ENCODE measurements at places on chromosomes 13 and 19.

- H3K27ac ChIP-seq = peak overlapping the region; percentile 84
- H3K4me1 ChIP-seq = peaks cover 18% of the 10 kb centered on the region
- H3K36me3 ChIP-seq = no peaks in the 10 kb centered on the region
- H3K4me3 ChIP-seq = no peak overlapping the region
These were observed 19.0 kb upstream of the POP4 start for GRCh38 chr19:29587059-29587458.

DNA sequence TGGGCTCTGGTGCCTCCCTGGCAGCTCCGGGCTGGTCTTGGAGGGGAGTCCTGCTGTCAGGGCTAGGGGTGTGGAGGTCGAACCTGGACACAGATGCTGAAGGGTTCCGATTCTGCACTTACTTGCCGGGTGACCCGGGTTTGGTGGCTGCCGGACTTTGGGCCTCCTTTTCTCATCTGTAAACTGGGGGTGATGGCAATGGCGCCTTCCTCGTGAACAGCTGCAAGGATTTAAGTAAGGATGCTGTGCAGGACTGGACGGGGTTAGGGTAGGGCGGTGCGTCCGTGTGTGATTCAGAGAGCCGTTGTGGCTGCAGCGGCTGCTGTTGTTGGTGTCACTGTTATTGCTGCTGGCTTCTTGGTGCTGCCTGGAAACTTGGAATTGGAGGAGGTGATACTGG lies 2.4 kb downstream of the HPN start:
- no peak for DNase-seq
- peak overlapping the region; percentile 44 for H3K27ac ChIP-seq
- H3K4me3 ChIP-seq = peak overlapping the region; percentile 35
- H3K36me3 ChIP-seq = peaks cover 15% of the 10 kb centered on the region
- H3K4me1 ChIP-seq = peaks cover 27% of the 10 kb centered on the region

- H3K4me3 ChIP-seq = no peak overlapping the region
- H3K4me1 ChIP-seq = no peaks in the 10 kb centered on the region
- peaks cover 55% of the 10 kb centered on the region for H3K27me3 ChIP-seq
- no peak overlapping the region for H3K27ac ChIP-seq
- no peak for DNase-seq
These were observed 14.5 kb downstream of the ARHGEF7 start for GRCh38 chr13:111129465-111130115.

- peak; percentile 56 for DNase-seq
- no peak overlapping the region for H3K27ac ChIP-seq
- no peak overlapping the region for H3K4me3 ChIP-seq
- H3K36me3 ChIP-seq = peaks cover 2% of the 10 kb centered on the region
These were observed 15.1 kb upstream of the CEACAM4 start for GRCh38 chr19:41641879-41642485.

DNA sequence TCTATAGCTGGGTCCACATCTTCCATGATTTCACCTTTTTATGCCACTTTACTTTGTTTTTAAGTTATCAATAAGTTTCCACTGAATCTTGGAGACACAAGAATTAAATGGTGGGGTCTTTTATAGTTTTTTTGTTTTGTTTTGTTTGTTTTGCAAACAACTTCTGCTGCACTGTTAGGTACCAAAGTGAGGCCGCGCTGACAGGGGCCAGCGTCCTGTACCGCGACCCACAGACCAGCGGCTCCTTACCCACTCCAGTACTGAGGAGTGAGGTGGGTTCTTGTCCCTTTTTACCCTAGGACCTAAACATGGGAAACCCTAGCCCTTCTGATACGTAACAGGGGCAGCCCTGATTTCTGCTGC lies 75.8 kb upstream of the MCF2L start:
- no peaks in the 10 kb centered on the region for H3K36me3 ChIP-seq
- peaks cover 36% of the 10 kb centered on the region for H3K27me3 ChIP-seq
- H3K4me3 ChIP-seq = no peak overlapping the region
- peaks cover 6% of the 10 kb centered on the region for H3K4me1 ChIP-seq
- H3K27ac ChIP-seq = no peak overlapping the region

DNA sequence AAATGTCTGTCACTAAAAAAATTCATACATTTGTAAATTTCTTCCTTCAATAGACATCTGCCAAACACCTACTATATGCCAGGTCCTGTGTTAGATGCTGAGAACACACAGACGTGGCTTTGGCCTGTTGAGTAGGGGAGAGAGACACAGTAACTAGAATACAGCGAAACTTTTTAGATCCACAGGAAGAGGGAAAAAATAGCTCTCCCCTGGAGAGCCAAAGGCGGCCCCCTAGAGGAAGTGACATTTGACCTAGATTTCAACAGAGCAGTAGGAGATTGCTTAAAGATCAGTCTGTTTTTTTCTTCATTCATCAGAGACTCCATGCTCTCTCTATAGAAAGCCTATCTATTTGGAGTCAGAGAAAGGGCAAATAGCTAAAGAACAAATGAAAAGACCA lies 11.3 kb downstream of the LCP1 start:
- peaks cover 97% of the 10 kb centered on the region for H3K4me1 ChIP-seq
- H3K27me3 ChIP-seq = no peaks in the 10 kb centered on the region
- DNase-seq = no peak
- peaks cover 50% of the 10 kb centered on the region for H3K36me3 ChIP-seq
- H3K27ac ChIP-seq = peak overlapping the region; percentile 97

- no peak overlapping the region for H3K27ac ChIP-seq
- no peak for DNase-seq
- H3K4me3 ChIP-seq = peak overlapping the region; percentile 30
- H3K36me3 ChIP-seq = peaks cover 3% of the 10 kb centered on the region
- peaks cover 46% of the 10 kb centered on the region for H3K27me3 ChIP-seq
- H3K4me1 ChIP-seq = peaks cover 26% of the 10 kb centered on the region
These were observed 16.9 kb downstream of the GADD45B start for GRCh38 chr19:2492870-2493269.

GRCh38 chr13:44088991-44089413 lies 209.3 kb downstream of the LACC1 start:
- DNase-seq = no peak
- H3K4me1 ChIP-seq = no peaks in the 10 kb centered on the region
- H3K27ac ChIP-seq = no peak overlapping the region
- no peak overlapping the region for H3K4me3 ChIP-seq

DNA sequence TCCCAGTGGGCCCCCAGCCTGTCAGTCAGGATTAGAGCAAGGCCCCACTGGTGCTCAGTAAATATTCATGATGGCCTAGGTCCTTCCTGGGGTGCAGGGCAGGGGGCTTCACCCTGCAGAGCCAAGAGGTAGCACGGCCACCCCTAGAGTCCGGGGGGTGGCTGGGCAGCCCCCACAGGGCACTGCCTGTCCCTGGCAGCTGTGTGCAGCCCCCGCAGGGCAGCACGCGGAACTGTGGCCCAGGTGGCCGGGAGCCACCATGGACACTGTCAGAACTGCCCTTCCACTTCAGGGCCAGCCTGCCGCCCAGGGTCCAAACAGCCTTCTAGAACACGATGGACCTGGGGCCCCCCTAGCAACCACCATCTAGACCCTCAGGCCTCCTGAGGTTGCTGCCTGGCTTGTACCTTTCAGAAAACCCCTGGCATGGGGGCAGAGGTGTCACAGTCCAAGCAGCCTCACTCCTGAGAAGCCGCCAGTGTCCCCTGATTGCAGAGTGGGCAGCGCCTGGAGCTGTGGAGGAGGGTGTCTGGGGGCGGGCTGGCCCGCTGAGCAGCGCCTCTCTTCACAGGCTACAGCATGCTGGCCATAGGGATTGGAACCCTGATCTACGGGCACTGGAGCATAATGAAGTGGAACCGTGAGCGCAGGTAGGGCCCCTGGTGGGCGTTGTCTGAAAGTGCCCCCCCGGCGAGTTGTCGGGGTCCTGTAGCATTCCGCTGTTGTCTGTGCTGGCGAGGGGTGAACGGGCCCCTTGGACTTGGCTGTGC lies 2.9 kb upstream of the YJEFN3 start:
- H3K27ac ChIP-seq = no peak overlapping the region
- H3K4me1 ChIP-seq = peaks cover 4% of the 10 kb centered on the region
- H3K27me3 ChIP-seq = no peaks in the 10 kb centered on the region
- DNase-seq = no peak
- H3K4me3 ChIP-seq = no peak overlapping the region

DNA sequence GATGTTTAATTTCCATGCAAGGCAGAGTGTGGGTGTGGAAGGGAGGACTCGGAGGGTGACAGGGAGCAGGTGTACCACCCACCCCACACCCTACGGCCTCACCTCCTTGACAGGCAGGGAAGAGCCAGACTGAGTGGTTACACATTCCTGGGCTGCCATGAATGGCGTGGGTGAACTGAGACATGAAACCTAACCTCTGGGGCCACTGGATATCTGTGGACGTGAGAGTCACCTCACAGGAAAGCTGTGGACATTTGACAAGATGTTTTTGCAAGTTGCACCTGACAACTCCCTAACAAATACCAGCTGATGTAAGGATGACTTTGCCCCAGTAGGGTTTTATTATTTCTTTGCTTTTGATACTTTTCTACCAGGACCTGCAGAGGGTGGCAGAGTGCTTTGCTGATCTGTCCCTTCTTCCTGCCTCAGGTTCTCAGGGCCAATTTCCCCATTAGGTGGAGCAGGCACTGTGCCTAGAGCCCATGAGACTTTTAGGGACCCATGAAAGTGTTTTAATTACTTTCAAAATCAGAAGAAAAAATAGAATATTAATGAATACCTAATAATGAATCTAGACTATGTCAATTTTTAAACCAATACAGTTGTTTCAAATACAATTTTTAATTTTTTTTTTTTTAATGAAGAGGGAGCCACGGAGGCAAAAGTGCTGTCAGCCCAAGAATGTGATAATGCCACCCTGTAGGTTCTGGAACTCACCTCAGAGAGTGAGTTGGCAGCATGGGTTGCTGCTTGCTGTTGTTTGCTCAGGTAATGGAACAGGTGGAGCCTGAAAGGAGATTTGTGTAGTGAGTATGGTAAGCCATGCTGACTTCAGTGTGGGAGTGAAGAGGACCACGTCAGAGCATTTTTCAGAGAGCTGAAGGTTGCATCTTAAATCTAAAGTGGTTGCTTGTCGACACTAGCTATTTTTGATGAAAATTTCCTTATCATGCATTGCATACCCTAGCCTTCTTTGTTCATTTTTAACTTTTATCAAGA lies 58.0 kb upstream of the CYSLTR2 start:
- H3K4me1 ChIP-seq = no peaks in the 10 kb centered on the region
- H3K27me3 ChIP-seq = no peaks in the 10 kb centered on the region
- no peak overlapping the region for H3K4me3 ChIP-seq
- DNase-seq = peak; percentile 28

- no peak for DNase-seq
- no peaks in the 10 kb centered on the region for H3K4me1 ChIP-seq
- peaks cover 62% of the 10 kb centered on the region for H3K27me3 ChIP-seq
- peaks cover 2% of the 10 kb centered on the region for H3K36me3 ChIP-seq
These were observed 4.9 kb upstream of the LILRA4 start for GRCh38 chr19:54343868-54344267.

DNA sequence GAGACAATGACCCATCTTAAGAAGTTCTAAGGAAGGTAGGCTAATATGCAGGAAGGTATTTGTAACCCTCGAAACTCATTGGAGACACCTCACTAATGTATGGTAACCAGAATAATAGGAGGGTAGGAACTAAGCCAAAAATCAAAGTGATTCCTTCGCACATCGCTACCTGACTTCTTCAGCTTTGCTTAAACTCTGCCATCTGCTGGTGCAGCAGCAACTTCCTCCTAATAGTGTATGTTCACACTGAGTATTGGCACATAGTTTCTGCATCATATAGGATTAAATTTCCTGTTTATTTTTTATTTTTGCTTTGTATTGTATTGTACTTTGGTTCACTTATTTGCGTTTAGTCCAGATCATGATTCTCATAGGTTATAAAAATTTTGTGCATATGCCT lies 676.2 kb downstream of the GPC5 start:
- no peaks in the 10 kb centered on the region for H3K36me3 ChIP-seq
- no peaks in the 10 kb centered on the region for H3K4me1 ChIP-seq
- no peak for DNase-seq

GRCh38 chr19:5893907-5894703 lies 9.5 kb downstream of the NDUFA11 start:
- H3K27me3 ChIP-seq = no peaks in the 10 kb centered on the region
- no peak overlapping the region for H3K27ac ChIP-seq
- H3K4me3 ChIP-seq = no peak overlapping the region
- peaks cover 6% of the 10 kb centered on the region for H3K36me3 ChIP-seq

DNA sequence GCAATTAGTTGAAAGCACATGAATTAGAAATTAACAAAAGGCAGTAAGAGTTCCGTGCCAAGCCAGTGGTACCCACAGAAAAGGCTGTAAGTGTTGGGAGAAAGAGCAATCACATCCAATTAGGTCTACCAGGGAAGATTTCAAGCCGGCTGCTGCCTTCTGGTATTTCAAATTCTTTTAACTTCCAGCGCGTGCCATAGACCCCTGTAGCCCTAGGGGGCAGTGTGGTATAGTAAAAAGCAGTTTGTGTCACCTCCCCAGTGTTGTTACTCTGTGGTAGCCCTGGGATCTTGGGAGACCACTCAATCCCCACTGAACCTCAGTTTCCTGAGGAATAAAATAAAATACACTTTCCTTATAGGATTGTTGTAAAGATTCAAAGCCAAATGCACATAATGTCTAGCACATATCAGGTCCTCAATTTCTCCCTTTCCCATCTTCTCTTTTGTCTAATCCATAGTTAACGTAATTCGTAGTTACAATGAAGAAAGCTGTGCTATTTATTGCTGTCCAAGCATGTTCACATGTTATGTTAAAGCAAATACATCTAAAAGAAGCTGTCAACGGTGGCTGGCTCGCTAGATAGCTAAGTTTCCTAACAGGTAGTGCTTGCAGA lies 230.2 kb downstream of the TDRD3 start:
- no peak overlapping the region for H3K4me3 ChIP-seq
- no peaks in the 10 kb centered on the region for H3K4me1 ChIP-seq
- DNase-seq = no peak
- H3K27ac ChIP-seq = no peak overlapping the region
- H3K27me3 ChIP-seq = peaks cover 11% of the 10 kb centered on the region
- no peaks in the 10 kb centered on the region for H3K36me3 ChIP-seq

DNA sequence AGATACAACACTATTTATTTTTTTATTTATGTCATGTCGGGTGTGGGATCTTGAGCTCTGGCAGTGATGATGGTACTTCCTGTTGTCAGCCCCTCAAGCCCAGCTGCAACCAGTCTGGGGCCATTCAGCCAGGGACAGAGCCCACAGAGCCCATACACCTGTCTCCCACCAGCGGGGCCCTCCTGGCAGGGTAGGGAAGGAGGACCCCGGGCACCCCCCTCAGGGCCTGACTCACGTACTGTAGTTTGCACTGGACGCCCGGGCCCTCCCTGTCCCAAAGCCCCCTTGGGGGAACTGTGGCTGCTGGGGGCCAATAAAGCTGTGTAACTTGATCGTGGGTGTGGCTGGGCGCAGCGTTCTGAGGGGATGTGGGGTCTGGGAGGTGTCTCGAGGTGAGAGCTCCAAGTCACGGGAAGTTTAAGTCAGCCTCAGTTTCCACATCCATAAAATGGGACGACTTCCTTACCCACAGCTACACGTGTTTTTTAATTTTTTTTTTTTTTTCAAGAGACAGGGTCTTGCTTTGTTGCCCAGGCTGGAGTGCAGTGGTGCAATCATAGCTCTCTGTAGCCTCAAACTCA lies 9.5 kb downstream of the ATG4D start:
- no peak for DNase-seq
- peaks cover 72% of the 10 kb centered on the region for H3K36me3 ChIP-seq
- H3K4me3 ChIP-seq = peak overlapping the region; percentile 69
- H3K27ac ChIP-seq = peak overlapping the region; percentile 88
- H3K4me1 ChIP-seq = peaks cover 25% of the 10 kb centered on the region
